ENCODE measurements at places on chromosomes 2 and 18.

DNA sequence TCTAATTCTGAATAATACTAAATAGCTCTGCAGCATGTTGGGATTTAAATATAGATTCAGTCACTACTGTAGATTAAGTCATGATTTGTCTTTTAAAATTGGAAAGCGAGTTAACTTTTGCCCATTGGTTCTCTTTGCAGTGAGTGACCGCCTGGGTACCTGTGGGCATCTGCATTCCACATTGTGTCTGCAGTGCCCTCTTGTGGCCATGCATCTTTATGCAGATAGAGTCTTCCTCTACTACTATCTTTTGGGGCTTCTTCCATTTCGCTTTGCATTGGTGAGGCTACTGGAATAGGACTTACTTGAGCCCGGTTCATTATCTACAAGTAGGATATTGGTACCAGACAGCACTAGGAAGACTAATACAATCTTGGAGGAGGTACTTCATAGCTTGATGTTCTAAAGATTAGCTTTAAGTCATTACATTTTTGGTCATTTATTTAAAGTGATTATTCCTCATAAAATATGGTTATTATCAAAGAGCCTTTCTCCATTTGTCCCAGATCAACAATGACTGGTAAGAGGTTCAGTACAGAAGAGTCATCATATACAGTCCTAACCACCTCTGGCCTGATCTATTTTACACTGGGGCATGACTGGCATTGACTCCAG is 203.0 kb downstream of the SOCS6 start:
- peak; percentile 58 for DNase-seq
- H3K36me3 ChIP-seq = no peaks in the 10 kb centered on the region
- no peak overlapping the region for H3K4me3 ChIP-seq
- H3K27me3 ChIP-seq = peaks cover 4% of the 10 kb centered on the region
- H3K27ac ChIP-seq = no peak overlapping the region
- H3K4me1 ChIP-seq = no peaks in the 10 kb centered on the region

- no peaks in the 10 kb centered on the region for H3K36me3 ChIP-seq
- H3K4me3 ChIP-seq = peak overlapping the region; percentile 87
- H3K27me3 ChIP-seq = no peaks in the 10 kb centered on the region
- no peaks in the 10 kb centered on the region for H3K4me1 ChIP-seq
These were observed 1.6 kb downstream of the MAP4K4 start for GRCh38 chr2:101698844-101699754.

- H3K27ac ChIP-seq = no peak overlapping the region
- peaks cover 42% of the 10 kb centered on the region for H3K36me3 ChIP-seq
- DNase-seq = no peak
- H3K4me3 ChIP-seq = no peak overlapping the region
These were observed 122.9 kb upstream of the ACVR1C start for GRCh38 chr2:157751462-157752058.

DNA sequence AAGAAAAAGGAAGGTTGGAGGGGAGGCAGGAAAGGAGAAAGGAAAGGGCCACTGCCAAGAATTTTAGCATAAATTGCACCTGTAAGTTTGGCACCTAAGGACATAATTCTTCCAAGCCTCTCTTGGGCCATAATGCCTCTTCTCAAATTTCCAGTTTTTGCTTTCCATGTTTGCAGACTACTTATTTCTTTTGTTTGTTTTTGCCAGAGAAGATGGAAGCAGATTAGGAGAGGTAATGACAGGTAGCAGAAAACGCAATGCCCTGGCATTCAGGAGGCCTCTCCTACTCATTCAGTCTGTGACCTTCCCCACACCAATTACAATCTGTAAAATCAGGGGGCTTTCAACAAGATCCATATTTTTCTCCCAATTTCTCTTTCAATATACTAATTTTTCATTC is 56.8 kb downstream of the MRPL33 start:
- H3K36me3 ChIP-seq = peaks cover 7% of the 10 kb centered on the region
- no peak overlapping the region for H3K27ac ChIP-seq
- H3K4me3 ChIP-seq = no peak overlapping the region
- peaks cover 4% of the 10 kb centered on the region for H3K4me1 ChIP-seq
- DNase-seq = no peak

GRCh38 chr2:15722980-15723379 is 131.3 kb downstream of the DDX1 start:
- DNase-seq = no peak
- H3K4me1 ChIP-seq = no peaks in the 10 kb centered on the region
- H3K36me3 ChIP-seq = no peaks in the 10 kb centered on the region
- no peak overlapping the region for H3K4me3 ChIP-seq
- H3K27ac ChIP-seq = no peak overlapping the region

DNA sequence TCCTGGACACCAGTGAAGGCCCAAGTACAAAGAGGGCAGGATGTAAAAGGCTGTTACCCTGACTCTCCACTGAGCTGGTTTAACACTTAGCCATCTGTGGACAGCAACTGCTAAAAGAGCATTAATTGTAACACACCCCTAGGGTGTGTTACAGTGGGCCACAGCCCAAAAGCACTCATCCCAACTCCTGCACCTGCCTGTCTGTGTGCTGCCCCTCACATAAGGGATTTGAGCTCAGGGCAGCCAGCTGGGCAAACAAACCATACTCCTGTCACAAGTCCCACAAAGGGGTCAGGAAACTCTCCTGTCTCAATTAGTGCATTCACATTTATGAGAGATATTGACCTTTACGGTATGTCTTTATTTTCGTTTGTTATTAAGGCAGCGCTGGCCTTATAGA is 833.1 kb upstream of the NXPH2 start:
- H3K27ac ChIP-seq = no peak overlapping the region
- no peak for DNase-seq
- no peaks in the 10 kb centered on the region for H3K4me1 ChIP-seq

GRCh38 chr2:239266434-239266766 is 134.4 kb downstream of the HDAC4 start:
- H3K27ac ChIP-seq = peak overlapping the region; percentile 78
- peaks cover 44% of the 10 kb centered on the region for H3K4me1 ChIP-seq
- no peak for DNase-seq

GRCh38 chr2:201808027-201808426 is 1.7 kb downstream of the CDK15 start:
- no peak for DNase-seq
- H3K27ac ChIP-seq = peak overlapping the region; percentile 84
- H3K4me3 ChIP-seq = no peak overlapping the region
- no peaks in the 10 kb centered on the region for H3K36me3 ChIP-seq
- H3K27me3 ChIP-seq = no peaks in the 10 kb centered on the region
- H3K4me1 ChIP-seq = peaks cover 23% of the 10 kb centered on the region

GRCh38 chr2:66559672-66560071 is 124.7 kb downstream of the MEIS1 start:
- peaks cover 13% of the 10 kb centered on the region for H3K4me1 ChIP-seq
- no peak overlapping the region for H3K27ac ChIP-seq
- H3K27me3 ChIP-seq = no peaks in the 10 kb centered on the region

DNA sequence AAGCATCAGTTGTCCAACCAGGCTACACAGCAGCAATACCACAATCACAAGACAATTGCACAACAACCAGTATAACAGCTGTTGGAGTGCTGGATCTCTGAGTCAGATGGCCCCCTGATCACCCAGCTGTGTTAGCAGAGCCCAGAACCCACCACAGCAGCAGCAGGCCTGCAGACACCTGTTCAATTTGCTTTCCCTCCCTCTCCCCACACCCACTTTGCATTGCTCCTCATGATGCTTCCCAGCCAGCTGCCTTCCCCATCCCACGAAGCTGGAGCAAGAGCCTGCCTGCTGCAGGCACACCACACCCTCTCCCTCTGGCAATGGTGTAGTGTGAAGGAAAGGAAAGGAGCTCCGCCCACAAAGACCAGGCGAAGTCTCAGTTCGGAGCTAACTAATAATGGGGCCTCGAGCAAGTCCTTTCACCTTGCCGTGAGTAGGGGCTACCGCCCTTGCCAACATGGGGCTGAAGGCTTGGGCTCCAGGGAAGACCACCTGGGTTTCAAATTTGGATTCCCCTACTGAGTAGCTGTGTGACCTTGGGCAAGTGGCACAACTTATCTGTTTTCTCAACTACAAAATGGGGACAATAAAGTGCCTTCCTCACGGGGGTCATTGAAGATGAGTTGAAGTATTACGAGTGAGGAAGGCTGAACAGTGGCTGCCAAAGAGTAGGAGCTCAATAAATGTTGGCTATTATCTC is 19.4 kb upstream of the ZBTB7C start:
- no peak overlapping the region for H3K4me3 ChIP-seq
- no peaks in the 10 kb centered on the region for H3K4me1 ChIP-seq
- H3K27ac ChIP-seq = no peak overlapping the region
- no peak for DNase-seq
- no peaks in the 10 kb centered on the region for H3K27me3 ChIP-seq

GRCh38 chr2:74777161-74777900 is 56.6 kb upstream of the HK2 start:
- H3K27ac ChIP-seq = peak overlapping the region; percentile 37
- peaks cover 6% of the 10 kb centered on the region for H3K4me1 ChIP-seq
- H3K36me3 ChIP-seq = no peaks in the 10 kb centered on the region
- DNase-seq = no peak

DNA sequence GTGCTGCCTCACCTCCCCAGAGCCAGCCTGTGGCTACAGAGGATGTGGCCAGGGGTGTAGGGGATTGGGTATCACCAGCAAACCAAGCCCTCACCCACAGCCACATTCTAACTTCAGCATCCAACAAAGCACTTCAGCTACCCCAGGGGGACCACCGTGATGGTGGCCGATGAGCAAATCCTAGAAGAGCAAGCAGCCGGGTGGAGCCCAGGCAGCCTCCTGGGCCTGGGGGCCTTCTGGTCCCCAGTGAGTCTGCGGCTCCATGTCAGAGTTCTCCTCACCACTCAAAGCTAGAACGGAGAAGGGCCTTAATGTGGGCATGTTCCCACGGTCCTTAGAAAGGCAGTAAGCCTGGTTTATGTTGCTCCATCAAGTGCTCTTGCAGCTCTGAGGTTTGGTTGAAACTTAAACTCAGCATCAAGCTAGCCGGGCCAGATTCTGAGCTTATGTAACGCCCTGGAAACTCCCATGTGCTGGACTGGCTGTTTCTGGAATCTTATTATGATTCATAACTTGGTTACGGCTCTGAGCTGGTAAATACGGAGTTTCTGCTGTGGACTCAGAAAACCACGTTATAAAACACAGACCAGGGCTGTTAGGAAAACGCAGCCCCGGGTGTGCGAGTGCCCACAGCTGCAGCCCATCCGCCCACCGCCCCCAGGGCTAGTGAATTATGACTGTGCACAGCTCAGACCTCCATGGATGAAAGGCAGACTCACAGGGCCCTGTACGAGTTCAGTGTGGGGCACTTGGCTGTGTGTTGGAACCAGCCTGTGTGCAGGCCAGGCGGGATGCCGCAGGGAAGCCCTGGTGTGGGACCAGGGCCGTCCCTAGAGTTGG is 99.8 kb downstream of the SEPTIN10 start:
- peak overlapping the region; percentile 91 for H3K27ac ChIP-seq
- peaks cover 16% of the 10 kb centered on the region for H3K4me1 ChIP-seq
- H3K36me3 ChIP-seq = no peaks in the 10 kb centered on the region

DNA sequence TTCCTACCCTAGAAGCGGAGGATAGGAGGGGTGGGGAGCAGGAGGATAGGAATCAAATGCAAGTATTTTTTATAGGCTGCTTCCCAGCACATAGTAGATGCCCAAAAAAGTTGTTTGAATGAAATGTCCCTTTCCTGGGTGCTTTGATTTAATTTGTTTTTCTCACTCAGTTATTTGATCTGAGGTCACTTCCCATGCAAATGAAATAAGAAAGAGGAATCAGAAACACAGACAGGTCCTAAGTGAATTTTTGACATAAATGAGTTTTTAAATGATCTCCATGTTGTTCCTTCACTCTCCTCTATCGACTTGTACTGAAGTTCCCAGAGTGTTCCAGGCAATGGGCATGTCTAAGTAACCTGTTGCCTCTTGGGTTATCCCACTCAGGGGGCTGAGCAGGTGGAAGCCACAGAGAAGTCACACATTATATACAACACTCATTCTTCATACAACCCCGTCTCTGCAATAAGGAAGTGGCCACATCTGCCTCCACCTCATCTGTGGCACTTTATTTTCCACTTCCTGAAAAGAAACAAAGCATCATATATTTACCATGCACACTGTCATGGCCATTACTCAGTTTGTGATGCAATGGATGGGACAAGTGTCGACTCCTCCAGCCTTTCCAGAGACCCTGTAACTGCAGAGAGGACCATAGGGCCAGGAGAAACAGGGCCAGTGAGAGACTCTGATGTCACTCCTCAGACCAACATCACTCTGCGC is 81.9 kb upstream of the ZNF397 start:
- DNase-seq = no peak
- no peaks in the 10 kb centered on the region for H3K4me1 ChIP-seq
- no peak overlapping the region for H3K4me3 ChIP-seq
- H3K27me3 ChIP-seq = no peaks in the 10 kb centered on the region
- no peaks in the 10 kb centered on the region for H3K36me3 ChIP-seq

DNA sequence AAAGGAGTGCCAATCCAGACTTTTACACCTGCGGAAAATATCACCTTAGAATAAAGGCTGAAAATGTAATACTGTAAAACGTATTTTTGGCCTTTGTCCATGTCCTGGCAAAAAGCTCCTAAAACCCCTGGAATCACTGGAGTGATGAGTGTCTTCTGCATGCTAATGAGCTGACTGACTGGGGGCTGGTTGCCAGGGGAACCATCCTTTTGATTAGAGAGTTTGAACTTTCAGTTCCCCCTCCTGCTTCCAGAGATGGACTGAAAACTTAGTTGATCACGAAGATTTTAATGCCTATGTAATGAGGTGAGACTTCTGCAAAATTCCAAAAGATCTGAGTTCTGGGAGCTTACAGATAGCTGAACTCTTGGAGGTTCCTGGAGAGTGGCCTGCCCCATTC is 20.5 kb downstream of the PUM2 start:
- no peak overlapping the region for H3K27ac ChIP-seq
- no peak for DNase-seq
- H3K4me3 ChIP-seq = no peak overlapping the region
- H3K36me3 ChIP-seq = no peaks in the 10 kb centered on the region
- H3K4me1 ChIP-seq = no peaks in the 10 kb centered on the region
- no peaks in the 10 kb centered on the region for H3K27me3 ChIP-seq

DNA sequence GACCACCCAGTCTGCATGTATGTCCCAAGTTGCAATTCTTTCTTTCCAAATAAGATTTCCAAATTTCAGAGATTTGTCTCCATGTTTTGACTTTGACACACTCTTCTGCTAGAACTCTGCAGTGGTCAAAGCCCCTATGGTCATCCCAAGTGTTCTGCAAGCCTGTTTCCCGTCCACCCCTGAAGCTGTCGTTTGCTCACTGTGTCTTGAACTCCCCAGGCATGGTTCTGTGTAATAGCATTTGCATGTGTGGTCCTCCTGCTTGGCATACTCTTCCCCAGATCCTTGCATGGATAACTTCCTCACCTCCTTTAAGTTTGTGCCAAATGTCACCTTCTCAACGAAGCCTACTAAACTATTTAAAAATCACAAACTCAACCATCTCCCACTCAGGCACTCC is 3.9 kb upstream of the MTLN start:
- peak overlapping the region; percentile 32 for H3K27ac ChIP-seq
- H3K4me3 ChIP-seq = no peak overlapping the region
- DNase-seq = no peak
- no peaks in the 10 kb centered on the region for H3K27me3 ChIP-seq
- no peaks in the 10 kb centered on the region for H3K4me1 ChIP-seq

DNA sequence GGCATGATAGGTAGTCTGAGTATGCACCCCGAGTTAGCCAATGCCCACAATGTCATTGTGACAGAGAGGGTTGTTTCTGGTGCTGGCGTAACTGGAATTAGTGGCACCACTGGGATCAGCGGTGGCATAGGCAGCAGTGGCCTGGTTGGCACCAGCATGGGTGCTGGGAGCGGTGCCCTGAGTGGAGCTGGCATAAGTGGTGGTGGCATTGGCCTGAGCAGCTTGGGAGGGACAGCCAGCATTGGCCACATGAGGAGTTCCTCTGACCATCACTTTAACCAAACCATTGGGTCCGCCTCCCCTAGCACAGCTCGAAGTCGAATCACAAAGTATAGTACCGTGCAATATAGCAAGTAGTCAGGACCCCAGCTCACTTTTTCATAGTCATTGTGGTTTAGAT is 21.6 kb upstream of the DSG4 start:
- no peak overlapping the region for H3K27ac ChIP-seq
- DNase-seq = no peak
